H1 (cell line): ENCODE measurements at places on chromosomes 6 and 20.

GRCh38 chr6:139693735-139694134, 319.3 kb upstream of the CITED2 start:
- no peaks in the 10 kb centered on the region for H3K36me3 ChIP-seq
- no peak for DNase-seq
- no peak overlapping the region for H3K4me3 ChIP-seq
- no peaks in the 10 kb centered on the region for H3K27me3 ChIP-seq

- H3K36me3 ChIP-seq, result no peaks in the 10 kb centered on the region
- no peaks in the 10 kb centered on the region for H3K4me1 ChIP-seq
- DNase-seq, result no peak
- H3K27me3 ChIP-seq, result no peaks in the 10 kb centered on the region
Observed at GRCh38 chr6:128806261-128806660, 76.7 kb upstream of the LAMA2 start.

- H3K27ac ChIP-seq, result no peak overlapping the region
- no peak overlapping the region for H3K4me3 ChIP-seq
- DNase-seq, result no peak
- H3K27me3 ChIP-seq, result no peaks in the 10 kb centered on the region
Observed at GRCh38 chr6:153145591-153145990, 14.5 kb upstream of the RGS17 start.

DNA sequence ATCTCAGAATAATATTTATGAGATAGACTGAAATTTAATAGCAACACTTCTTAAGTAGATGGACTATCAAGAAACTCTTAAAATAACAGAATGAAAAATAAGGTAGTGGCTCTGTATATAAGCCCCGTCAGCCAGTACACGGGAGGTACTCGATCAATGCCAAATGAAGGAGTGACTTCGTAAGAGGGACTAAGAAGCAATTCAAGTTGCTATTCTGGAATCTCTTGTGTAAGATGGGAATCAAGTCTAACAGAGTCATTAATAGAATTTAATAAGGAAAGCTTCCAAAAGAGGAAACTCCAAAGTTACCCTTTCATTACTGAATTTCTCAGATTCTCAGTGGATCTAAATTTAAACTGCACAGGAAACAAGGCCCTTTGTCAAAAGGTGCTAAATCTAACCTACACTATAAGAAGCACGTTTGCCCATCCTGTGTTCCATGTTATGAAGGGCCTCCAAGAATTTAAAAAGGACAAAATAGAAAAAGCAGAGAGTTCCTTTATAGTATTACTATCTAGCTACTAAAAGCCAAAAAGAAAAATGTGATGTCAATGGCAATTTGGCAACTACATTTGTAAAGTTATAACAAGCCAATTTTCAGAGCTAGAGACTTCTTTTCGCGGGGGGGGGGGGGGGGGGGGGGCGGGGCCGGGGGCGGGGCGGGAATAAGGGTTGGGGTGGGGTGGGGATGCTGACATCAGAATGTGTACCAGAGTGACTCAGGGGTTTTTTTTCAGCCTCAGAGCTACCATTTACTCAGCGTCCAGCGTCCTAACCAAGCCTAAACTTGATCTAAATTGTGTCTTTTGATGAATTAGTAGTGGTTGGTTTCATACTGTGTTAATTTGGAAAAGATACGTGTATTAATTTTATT, 200.6 kb downstream of the GMPR start:
- H3K27ac ChIP-seq, result no peak overlapping the region
- no peaks in the 10 kb centered on the region for H3K36me3 ChIP-seq
- no peaks in the 10 kb centered on the region for H3K27me3 ChIP-seq
- H3K4me3 ChIP-seq, result no peak overlapping the region
- H3K4me1 ChIP-seq, result no peaks in the 10 kb centered on the region

DNA sequence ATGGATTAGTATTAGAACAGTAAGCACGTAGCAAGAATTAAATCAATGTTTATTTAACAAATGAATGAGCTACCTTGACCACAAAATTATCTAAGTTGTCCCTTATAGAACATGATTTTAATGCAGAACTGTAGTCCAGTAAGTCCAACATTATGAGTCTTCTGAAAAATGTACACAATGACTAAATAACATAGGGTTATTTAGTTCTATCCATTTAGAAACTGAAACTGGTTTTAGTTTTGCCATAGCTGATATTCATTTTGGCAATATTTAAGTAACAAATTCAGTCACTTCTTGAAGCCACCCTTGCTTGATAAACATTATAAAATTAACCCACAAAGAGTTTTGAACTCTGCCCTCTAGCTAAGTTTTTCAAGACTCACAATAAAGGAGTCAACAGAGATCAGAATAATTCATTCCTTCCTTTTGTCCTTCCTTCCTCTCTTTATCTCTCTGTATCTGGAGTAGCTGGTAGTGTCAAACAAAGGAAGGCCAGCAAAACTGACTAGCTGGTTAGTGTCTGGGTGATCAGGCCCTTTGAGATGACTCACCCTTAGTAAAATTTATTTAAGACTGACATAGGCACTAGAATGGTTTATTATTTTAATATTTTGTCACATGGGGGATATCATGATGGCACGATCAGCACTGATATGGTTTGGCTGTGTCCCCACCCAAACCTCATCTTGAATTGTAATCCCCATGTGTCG, 115.1 kb downstream of the BTBD9 start:
- H3K4me1 ChIP-seq, result no peaks in the 10 kb centered on the region
- DNase-seq, result no peak
- no peak overlapping the region for H3K4me3 ChIP-seq
- H3K27me3 ChIP-seq, result no peaks in the 10 kb centered on the region

DNA sequence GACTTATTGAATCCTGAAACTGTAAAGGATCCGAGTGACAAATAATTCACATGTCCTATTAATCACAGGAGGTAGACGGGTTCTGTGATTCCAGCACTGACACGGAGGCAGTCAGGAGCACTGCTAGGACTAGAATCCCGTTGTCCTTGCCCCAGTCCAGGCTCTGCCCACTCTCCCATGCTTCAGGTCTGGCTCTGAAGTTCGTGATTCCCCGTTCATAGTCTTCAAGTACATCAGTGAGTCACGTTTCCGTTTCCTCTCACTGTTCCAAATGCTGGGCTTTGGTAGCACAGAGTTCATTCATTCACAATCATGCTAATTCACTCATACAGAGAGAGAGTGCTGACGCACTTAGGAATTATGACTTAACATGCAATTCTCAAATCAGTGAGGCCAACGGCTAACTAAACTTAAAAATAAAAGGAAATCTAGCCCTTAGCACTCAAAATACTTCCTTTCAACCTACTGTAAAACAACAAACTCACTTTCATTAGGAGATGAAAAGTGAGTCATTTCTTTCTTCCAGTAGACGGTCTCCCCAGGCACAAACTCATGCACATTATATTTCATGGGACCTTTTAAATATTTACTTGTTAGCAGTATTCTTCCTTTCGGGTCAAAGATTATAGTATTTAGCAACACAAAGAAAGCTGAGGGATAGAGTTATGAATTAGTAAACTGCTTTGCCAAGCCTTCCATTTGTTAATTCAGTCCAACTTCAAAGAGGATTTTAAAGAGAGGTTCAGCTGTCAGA, 94.0 kb upstream of the NHSL1 start:
- peaks cover 3% of the 10 kb centered on the region for H3K4me1 ChIP-seq
- H3K4me3 ChIP-seq, result peak overlapping the region; percentile 44
- peak overlapping the region; percentile 51; the same call in 1 of the 2 replicates for H3K27ac ChIP-seq
- no peaks in the 10 kb centered on the region for H3K36me3 ChIP-seq

DNA sequence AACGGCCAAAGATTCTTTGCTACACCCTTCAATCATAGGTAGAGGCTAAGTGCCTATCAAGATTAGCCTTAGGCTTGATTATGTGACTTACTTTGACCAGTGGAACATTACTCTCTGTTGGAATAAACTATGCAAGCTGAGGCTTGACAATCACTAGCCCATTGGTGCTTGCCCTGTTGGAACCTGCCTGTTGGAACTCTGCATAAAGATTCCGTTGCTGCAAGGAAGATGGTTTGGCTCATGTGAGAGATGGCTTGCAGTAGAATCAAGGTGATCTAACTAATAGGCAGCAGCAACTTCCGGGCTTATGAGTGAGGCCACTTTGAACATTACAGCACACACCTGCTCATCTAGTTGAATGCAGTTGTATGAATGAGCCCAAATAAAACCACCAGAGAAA, 227.7 kb upstream of the TSHZ2 start:
- peaks cover 3% of the 10 kb centered on the region for H3K4me1 ChIP-seq
- H3K27me3 ChIP-seq, result no peaks in the 10 kb centered on the region
- no peak overlapping the region for H3K4me3 ChIP-seq
- no peaks in the 10 kb centered on the region for H3K36me3 ChIP-seq
- no peak overlapping the region for H3K27ac ChIP-seq
- DNase-seq, result no peak

DNA sequence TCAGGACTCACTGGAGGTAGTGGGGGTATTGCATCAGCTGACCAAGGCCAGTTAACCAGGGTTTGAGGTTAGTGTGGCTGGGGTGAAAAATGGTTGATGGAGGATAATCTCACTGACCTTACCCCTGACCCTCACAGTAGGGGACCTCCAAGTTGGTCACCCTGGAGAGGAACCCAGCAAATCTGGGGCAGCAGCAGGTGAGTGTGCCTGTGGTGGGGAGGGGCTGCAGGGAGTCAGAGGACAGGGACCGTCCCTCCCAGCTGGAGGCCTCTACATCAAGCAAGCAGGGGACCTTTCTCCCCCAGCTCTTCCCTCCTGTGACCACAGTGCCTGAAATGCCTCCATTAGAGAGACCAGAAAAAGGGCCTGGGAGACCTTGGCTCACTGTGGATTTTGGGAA, 49.1 kb upstream of the ZNF337 start:
- no peak overlapping the region for H3K4me3 ChIP-seq
- H3K27me3 ChIP-seq, result no peaks in the 10 kb centered on the region
- no peak for DNase-seq
- H3K27ac ChIP-seq, result no peak overlapping the region

DNA sequence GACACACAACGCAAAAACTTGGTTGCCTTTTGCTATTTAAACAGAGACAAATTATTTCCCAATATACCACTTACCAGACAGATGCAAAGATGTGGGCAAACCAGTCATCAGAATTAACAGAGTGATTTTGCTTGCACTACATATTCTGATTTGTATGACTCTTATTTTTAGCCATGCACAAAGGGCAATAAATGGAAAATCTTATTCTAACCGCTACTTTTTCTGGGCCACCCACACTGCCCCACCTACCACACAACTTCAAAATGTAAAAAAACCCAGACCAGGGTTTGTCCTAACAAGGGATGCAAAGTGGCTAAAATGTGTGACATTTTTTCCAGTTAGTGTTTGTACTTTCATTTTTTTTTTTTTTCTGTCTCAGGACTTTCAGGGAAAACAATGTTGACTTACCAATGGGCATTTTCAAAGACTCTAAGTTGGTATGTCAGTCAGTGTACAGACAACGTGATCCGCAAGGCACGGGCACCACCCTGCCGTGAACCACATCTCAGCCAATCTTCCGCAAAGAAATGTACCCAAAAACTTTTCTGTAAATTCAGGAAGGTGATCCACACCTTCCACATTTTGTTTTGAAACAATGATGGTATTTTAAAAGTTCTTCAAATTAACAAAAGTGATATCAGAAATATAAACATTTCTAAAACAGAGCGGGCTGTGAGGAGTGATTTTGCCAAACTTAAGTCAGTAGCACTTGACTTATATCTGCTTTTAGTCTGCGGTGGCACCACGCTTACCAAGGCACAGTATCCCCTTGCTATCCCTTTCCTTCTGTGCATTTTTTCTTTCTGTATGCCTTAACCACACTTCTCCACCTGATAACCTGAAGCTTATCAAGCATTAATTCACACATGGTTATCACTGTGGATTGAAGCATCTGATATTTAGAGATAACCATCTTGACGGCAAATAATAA, 185.6 kb downstream of the GJA10 start:
- H3K36me3 ChIP-seq, result no peaks in the 10 kb centered on the region
- no peak for DNase-seq
- H3K4me1 ChIP-seq, result no peaks in the 10 kb centered on the region
- no peak overlapping the region for H3K27ac ChIP-seq
- H3K27me3 ChIP-seq, result no peaks in the 10 kb centered on the region
- no peak overlapping the region for H3K4me3 ChIP-seq

- no peaks in the 10 kb centered on the region for H3K27me3 ChIP-seq
- 0 out of 2 replicates have a peak overlapping the region, but pooled peaks have one; percentile 13 for H3K27ac ChIP-seq
- peak; percentile 25 for DNase-seq
- no peaks in the 10 kb centered on the region for H3K4me1 ChIP-seq
- no peak overlapping the region for H3K4me3 ChIP-seq
- peaks cover 3% of the 10 kb centered on the region; the same call in 1 of the 2 replicates for H3K36me3 ChIP-seq
Observed at GRCh38 chr6:34986845-34987246, 97.8 kb downstream of the ANKS1A start.

- no peak overlapping the region for H3K27ac ChIP-seq
- no peaks in the 10 kb centered on the region for H3K36me3 ChIP-seq
- H3K4me1 ChIP-seq, result no peaks in the 10 kb centered on the region
- H3K4me3 ChIP-seq, result no peak overlapping the region
- no peaks in the 10 kb centered on the region for H3K27me3 ChIP-seq
- DNase-seq, result no peak
Observed at GRCh38 chr6:90896075-90896547, 309.2 kb upstream of the MAP3K7 start.

DNA sequence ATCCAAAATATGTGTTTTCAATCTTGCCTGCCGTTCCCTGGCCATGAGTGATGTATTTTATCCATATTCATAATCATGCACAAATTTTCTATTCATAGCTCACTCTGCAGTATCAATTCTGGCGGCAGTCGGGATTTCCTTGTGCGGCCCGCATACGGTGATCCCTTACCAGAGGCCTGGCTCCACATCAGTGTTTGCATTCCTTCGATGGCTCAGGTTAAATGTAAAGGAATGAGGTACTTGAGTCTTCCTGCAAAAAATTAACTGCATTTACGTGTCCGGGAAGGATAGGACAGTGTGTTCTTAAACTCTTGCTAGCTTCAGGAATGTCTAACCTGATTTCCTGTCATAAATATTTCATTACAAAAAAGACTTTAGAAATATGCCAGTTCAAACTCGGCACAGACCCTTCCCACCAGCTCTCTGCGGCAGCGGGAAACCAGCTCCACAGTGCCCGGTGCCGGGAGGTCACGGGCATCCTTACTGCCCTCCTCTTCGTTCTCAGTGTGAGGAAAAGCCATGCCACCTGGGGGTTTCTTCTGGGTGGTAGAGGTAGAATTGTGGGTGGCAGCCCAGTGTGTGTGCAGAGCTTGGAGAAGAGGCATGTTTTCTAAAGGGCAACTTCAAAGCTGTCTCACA, 154.5 kb downstream of the MOXD1 start:
- no peak for DNase-seq
- H3K27me3 ChIP-seq, result no peaks in the 10 kb centered on the region
- H3K4me3 ChIP-seq, result no peak overlapping the region
- H3K36me3 ChIP-seq, result no peaks in the 10 kb centered on the region

GRCh38 chr20:44195605-44196004, 8.6 kb upstream of the JPH2 start:
- DNase-seq, result no peak
- H3K4me3 ChIP-seq, result no peak overlapping the region
- no peak overlapping the region for H3K27ac ChIP-seq
- peaks cover 32% of the 10 kb centered on the region for H3K36me3 ChIP-seq

- no peaks in the 10 kb centered on the region for H3K36me3 ChIP-seq
- DNase-seq, result no peak
- no peaks in the 10 kb centered on the region for H3K27me3 ChIP-seq
- no peak overlapping the region for H3K27ac ChIP-seq
- no peaks in the 10 kb centered on the region for H3K4me1 ChIP-seq
Observed at GRCh38 chr6:140209775-140210174, 835.3 kb upstream of the CITED2 start.
